ENCODE measurements at places on chromosomes 3 and 15.

GRCh38 chr3:120200493-120201235 is 84.4 kb downstream of the GPR156 start:
- DNase-seq = no peak

DNA sequence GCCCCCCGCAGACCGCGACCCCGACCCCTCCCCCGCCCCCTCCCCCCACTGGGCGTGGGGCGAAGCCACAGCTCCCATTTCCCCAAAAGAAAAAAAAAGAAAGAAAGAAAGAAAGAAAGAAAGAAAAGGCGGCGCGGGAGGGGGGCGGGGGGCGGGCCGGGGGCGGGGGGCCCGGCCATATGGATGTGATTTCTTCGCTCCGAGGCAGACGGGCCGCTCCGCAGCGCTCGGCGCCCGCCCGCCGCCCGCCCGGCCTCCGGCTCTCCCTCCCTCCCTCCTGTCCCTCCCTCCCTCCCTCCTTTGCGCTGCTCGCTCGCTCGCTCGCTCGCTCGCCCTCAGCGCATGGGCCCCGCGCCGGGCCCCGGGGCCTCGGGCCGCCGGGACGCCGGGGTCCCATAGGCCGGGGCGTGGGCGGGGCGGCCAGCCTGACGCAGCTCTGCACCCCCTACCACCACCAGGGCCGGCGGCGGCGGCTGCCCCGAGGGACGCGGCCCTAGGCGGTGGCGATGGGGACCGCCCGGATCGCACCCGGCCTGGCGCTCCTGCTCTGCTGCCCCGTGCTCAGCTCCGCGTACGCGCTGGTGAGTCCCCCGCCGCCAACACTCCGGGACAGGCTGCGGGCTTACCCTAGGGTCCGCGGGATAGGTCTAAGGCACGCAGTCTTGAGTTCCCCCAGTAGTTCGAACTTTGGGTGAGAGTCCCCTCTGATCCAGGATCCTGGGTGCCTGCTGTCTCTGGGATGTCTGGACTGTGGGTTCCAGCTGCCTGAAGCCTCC is 5.7 kb downstream of the PTH1R start:
- no peak for DNase-seq

DNA sequence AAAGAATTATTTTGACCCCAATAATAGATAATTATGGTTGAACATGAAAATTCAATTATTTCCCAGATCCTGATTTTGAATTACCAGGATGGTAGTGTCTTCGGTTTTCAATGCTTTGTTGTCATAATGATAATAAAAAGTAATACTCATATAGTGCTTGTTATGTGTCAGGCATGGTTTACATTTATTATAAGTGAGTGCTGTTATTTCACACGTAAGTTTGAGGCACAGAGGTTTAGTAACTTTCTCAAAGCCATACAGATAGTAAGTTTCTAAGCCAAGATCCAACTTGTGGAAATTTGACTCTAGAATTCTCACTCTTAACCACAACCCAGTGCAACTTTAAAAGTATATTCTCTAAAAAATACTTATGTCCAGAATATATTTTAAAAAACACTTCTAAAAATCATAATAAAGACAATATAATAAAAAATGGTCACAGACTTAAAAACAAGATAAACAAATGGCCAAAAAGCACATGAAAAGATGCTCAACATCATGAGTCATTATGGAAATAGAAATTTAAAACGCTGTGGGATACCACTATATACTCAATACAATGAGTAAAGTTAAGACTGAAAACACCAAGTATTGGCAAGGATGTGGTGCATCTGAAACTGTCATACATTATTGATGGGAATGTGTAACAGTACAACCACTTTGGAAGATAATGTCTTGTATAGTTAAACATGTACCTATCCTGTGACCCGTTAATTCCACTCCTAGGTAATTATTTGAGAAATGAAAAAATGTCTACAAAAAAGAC is 45.2 kb downstream of the SPRED1 start:
- DNase-seq = no peak

- DNase-seq = no peak
These were observed 266.9 kb downstream of the KCNMB2 start for GRCh38 chr3:178802993-178803693.

GRCh38 chr3:112817797-112818196 is 28.9 kb downstream of the CD200R1L start:
- DNase-seq = no peak

GRCh38 chr15:91839867-91840266 is 13.6 kb upstream of the SLCO3A1 start:
- DNase-seq = no peak

- DNase-seq = no peak
These were observed 123.7 kb upstream of the SPRED1 start for GRCh38 chr15:38128921-38129320.

DNA sequence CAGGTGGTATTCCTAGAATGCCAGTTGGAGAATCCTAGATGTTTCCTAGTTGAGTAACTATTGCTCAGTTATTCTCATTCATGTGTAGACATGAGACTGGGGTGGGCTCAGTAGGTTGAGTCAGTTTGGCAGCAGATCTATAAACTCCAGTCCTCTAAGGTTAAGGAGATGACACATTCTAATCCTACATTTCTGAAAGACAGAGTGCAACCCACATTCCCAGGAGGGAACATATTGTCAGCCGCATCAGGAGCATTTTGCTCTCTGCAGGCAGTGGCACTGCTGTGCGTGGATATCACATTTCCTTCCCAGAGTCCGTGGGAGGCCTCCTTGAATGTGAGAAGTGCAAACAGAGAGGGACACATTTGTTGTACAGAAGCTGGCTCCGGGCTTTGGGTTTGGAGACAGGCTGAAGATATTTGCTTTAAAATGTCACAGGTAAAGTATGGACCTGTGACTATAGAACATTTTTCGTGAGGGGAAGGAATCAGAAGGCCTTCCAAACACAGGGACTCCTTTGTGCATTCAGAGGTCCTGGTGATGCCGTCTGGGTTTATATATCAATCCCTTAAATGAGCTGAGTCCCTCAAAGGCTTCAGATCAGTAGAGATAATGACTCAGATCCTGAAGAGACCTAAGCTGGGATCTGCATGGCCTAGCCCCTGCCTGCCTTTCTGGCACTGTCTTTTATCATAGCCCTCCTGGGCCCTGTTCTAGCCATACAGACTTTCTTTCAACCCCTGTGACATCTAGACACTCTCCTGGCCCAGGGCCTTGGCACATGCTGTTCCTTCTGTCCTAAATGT is 156.5 kb downstream of the CADPS start:
- DNase-seq = no peak

DNA sequence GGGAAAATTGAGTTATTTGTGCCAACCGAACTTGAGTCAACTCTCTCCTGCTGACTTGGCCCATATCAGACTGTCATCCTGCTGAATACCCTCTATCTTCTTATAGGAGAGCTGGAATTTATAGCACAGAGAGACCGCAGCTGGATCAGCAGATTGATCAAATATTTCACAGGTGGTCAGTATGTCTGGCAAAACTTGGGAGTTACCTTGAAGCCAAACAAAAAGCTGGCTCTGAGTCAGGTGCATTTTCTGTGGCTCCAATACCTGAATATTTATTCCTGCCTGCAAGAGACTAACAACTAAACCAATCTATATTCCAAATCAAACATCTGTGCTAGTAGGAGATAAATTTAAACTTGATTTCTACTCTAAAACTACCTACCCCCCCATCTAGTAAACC is 752.1 kb upstream of the ALCAM start:
- no peak for DNase-seq

GRCh38 chr3:32782407-32782806 is 35.4 kb upstream of the TRIM71 start:
- no peak for DNase-seq
